ENCODE measurements at places on chromosomes 1 and 21.

- ATAC-seq = peak; percentile 40
These were observed 22.8 kb downstream of the RNU5D-1 start for GRCh38 chr1:44707959-44708831.

- ATAC-seq = no peak
These were observed 43.9 kb downstream of the FH start for GRCh38 chr1:241475671-241476070.

GRCh38 chr1:10967090-10967489 lies 45.4 kb upstream of the TARDBP start:
- ATAC-seq = no peak

- ATAC-seq = no peak
These were observed 27.2 kb downstream of the ETNK2 start for GRCh38 chr1:204124639-204125038.

DNA sequence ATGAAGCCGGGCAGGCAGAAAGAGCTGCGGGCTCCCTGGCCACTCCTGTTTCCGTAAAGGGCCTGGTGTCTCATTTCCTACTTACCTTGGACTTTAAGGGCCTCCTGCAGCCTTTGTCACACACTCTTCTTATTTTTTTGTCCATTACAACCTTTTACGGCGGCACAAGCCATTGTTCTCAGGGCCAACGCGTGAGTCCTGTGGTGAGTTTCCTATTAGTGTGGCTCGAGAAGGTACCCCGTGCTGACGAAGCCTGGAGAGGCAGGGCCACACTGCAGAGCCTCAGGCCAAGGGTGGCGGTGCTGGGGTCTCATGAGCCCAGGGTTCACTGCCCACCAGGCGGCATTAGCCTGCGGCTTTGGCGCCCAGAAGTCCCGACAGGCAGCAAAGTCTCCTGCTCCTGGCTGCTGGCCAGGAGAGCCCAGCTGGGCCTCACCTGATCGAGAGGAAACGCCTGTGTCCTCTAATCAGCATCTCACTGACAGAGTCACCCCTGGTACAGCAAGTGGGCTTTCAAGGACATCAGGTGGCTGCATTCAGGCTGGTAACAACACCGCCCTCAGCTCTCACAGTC lies 62.0 kb downstream of the SIK1 start:
- ATAC-seq = no peak

DNA sequence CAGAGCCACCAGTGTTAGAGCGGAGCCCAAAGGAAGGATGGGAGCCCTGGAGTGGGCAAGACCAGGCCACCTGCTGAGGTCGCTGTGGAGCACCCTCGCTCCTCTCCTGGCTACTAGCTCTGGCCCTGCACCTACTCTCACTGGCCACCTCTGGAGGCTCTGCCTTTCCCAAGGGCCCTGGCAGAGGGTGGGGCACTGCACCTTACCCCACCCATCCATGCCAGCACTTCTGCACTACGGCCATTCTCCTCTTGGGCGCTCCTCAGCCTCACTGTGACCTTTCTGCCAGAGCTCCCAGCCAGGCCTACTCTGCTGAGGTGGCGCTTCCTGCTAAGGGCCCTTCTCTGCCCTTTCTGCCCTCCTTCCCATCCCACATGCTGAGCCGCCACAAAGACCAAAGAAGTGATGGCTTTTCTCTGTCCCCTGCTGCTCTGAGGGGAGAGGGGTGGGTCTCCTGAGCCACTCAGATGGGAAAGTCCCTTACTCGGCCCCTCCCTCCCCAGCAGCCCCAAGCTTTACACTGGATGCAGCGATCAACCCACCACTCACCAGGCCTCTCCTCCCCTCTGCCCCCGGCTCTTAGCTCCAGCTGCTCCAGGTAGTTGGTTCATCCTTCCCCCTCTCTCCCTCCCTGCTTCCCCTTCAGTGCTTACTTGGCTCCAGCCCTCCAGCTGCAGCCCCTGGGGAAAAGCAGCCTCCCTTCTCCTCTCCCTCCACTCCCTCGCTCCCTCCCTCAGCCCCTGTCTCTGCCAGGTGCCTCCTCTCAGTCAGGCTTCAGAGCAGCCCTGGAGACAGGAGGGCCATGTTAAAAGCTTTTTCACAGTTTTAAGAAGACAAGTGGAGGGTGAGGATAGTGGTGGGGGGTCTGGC lies 14.8 kb upstream of the TMEM222 start:
- ATAC-seq = peak; percentile 42

DNA sequence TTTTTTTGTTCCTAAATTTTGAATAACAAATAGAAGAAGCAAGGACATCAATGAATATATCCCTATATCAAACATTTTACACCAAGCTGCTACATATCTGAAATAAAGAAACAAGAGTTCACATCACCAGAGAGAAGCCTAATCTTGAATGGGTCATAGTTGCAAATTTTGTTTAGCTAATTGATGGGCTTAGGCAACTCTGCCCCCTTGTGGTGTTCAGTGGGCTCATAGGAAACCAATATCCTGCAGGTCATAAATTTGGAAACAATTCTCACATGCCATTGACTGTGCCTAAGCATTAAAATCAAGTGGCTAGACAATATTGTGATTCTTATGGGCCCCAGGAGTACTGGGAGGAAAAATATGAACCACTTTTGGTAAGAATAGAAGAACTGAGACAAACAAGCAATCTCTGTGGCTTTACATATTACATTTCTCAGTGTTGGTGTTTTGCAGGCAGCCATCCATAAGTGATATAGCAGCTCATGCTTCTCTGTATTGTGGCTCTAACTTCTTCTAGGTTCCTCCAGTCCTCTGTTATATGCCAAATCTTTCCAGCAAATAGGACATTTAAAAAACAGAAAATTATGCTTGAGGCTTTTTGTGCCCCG lies 1262.8 kb upstream of the PRMT6 start:
- ATAC-seq = no peak

DNA sequence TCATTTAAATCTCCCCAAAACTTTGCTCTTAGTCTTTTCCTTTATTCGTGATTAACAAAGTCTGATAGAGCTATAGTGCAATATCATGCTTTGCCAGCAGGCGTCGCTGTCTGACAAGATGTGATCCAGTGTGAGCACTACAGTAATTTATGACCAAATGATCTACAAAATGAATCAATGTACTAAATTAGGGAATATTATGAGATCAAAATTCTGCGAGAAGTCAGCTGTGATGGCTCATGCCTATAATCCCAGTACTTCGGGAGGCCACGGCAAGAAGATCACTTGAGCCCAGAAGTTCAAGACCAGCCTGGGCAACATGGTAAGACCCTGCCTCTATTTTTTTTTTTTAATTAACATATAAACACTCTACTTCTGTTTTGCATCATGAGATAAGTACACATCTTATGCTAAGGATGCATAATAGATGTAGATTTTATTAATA lies 3.6 kb upstream of the SPSB1 start:
- 0 out of 3 replicates have a peak, but pooled peaks have one; percentile 6 for ATAC-seq

- no peak for ATAC-seq
These were observed 20.2 kb downstream of the BTG2 start for GRCh38 chr1:203325418-203326091.

GRCh38 chr1:44808938-44809917 lies 905 bp downstream of the BTBD19 start:
- ATAC-seq = no peak

- peak; percentile 77 for ATAC-seq
These were observed 8.5 kb downstream of the PYCR2 start for GRCh38 chr1:225915538-225915991.

DNA sequence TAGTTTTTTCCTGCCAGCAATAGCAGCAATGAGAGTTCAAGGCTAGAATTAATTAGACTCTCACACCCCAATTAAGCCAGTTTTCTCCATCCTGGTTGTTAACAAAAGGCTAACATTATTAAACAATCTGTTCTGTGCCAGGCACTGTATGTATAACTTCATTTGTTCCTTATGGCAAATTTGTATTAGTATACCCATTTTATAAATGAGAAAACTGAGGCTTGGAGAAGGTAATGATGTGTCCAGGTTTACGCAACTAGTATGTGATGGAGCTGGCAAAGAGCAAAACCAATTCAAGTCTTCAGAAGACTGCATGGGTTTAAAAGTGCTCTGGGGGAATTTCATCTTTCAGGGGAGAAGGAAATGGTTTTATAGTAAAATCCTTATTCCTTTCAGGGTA lies 38.3 kb upstream of the SLC9A1 start:
- no peak for ATAC-seq

GRCh38 chr1:235421751-235422150 lies 54.5 kb downstream of the TBCE start:
- ATAC-seq = no peak

- no peak for ATAC-seq
These were observed 69.3 kb upstream of the WARS2 start for GRCh38 chr1:119209596-119210295.

GRCh38 chr1:240500647-240501046 lies 111.3 kb downstream of the GREM2 start:
- ATAC-seq = no peak

- no peak for ATAC-seq
These were observed 58.8 kb downstream of the MRPS6 start for GRCh38 chr21:34132202-34132601.

GRCh38 chr1:204920511-204920910 lies 49.8 kb downstream of the NFASC start:
- ATAC-seq = no peak

- ATAC-seq = peak; percentile 90
These were observed 86.4 kb downstream of the FAF1 start for GRCh38 chr1:50873458-50874187.

DNA sequence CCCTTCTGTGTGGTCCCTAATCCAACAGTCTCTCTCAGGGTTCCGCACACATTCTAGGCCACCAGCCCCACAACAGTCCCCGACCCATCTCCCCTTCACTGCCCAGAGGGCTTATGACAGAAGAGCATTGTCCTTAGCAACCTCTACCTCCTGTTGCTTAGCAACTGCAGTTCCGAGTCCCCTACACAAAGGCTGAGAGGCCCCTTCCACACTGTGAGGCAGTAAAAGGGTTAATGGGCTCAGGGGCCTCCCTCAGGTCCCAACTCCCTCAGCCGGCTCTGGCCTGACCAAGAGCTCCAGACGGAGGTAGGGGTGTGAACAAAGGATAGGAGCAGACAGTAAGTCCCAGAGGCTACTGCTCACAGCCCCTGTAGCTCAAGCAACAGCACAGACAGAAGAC lies 4.3 kb downstream of the IGSF9 start:
- no peak for ATAC-seq

- ATAC-seq = no peak
These were observed 119.4 kb upstream of the RRP15 start for GRCh38 chr1:218165701-218166114.

DNA sequence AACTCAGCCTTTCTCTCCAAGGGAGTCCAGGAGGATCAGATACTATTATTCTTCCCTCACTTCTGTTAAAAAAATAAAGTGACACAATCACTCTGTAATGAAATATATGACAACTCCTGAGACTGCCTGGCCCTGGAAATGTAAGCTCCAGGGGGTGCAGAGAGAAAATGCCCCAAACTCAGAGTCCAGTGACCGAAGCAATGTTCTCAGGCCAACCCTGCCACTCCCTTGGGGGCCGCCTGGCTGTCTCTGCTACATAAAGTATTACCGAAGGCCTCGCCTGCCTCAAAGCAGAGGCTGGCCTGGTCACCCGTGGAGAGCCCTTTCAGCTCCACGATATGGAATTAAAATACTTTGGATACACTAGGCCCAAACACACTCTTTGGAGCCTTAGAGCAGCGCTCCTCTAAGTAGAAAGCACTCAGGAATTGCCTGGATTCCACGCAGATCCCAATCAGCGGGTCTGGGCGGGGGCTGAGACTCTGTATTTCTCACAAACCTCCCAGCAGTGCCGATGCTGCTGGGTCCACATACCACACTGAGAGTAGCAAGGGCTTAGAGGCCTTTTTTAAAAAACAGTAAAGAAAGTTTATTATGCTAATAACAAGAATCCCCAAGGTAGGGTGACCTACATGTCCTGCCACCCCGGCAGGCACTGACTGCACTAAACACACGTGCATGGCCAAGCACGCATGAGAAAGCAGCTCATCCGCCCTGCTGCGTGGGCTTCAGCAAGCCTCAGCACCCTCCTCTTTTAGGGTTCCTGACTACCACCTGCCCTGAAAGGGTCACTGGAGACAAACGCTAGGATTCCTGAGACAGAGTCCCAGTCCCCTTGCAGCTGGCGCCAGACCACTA lies 31.1 kb downstream of the TMCO4 start:
- no peak for ATAC-seq

GRCh38 chr1:114114185-114115094 lies 39.2 kb downstream of the SYT6 start:
- ATAC-seq = no peak

DNA sequence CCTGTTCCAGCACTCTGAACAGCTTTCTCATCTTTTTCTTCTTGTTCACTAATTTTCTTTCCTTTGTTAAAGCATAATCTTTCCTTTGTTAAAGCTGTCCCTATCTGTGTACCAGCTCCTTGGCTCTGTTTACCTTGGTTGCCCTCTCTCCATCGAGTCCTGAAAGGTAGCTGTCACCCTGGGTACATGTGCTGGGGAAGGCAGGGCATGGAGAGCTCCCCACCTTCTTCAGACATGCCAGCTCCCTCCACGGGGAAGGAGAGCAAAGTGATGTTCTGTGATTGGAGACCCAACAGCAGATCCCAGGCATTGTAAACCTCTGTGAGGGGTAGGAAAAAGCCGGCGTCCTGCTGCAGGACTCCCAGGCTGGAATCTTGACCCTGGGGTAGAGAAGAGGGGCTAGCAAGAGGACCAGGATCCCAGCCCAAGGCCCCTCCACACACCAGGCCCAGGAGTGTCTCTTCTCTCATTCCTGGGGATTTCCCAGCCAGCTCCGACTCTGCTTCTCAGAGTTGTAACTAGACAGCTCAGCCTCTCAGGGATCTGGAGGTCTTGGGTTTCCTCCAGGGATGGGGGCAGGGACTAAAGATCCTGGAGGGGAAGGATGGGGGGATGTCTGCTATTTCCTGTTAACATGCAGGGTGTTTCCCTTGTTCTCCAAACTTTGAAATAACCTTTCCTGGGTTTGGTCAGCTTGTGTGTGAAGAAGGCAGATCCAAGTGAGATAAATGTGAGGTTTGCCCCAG lies 34.4 kb downstream of the TMCC2 start:
- ATAC-seq = peak; percentile 75

- ATAC-seq = no peak
These were observed 38.4 kb downstream of the AHCTF1 start for GRCh38 chr1:246893191-246893939.

DNA sequence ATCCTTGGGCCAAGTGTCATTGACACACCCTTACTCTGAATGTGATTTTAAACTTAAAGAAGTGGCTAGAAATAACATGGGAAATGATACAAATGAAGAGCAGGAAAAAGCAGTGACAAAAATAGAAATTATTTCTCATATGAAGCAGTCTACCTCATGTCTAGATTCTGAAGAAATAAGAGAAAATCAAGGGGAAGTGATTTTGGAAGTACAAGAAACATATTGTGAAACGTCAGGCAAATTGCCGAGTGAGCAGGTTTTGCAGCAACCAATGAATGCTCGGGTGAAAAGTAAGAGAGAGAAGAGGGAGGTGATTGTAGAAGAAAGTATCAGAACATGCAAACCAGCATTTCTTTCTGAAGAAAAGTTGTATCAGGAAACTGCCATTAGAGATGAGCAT lies 130.7 kb downstream of the MACF1 start:
- no peak for ATAC-seq

Data from SK-N-SH treated with all-trans-retinoic acid at 6 μM for 48 hours (cell line).